ENCODE measurements at places on chromosomes 5 and 9. TPM values are rescaled to one million over a fixed set of nuclear protein-coding genes. Genes with fewer than 3 reads are reported as not detected.

GRCh38 chr9:101434998-101435397, 576 bp downstream of the ALDOB start:
- DNase-seq = no peak

GRCh38 chr5:111075520-111075919, 4.0 kb downstream of the TSLP start:
- no peak for DNase-seq

ATP10B gene
- not detected for total RNA-seq

ZSWIM6 gene
- 9.6 TPM for total RNA-seq

IFNW1 gene
- not detected for total RNA-seq

DNA sequence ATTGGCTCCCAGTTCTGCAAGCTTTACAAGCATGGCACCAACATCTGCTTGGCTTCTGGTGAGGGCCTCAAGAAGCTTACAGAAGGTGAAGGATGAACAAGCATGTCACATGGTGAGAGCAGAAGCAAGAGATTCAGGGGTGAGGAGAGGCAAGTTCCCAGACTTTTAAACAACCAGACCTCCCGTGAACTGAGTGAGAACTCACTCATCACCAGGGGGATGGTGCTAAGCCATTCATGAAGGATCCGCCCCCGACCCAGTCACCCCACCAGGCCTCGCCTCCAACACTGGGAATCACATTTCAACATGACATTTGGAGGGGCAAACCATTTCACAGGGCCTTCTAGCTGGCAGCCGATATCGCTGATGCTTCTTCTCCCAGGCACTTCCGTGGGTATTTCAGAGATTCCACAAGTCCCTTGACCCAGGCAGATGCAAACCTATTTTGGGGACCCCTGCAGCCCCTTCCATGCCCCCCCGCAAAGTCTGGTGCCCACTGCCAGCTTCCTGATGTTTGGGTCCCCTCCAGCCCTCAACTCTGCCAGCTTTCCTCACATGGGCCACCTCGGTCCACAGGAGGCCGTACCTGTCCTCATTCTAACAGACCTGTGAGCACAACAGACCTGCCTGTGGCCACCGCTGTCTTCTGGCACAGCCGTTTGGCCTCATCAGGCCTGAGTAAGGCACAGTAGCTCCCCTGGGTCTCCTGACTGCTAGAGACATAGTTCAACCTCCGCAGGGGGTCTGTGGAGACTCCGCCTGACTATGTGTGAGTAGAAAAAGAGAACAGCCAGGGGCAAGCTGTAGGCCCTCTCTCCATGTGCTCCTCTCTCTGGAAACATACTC, 60.7 kb upstream of the ANGPTL2 start:
- no peak for DNase-seq

PTGS1 gene
- total RNA-seq = 0.54 TPM

F2RL2 gene
- not detected for total RNA-seq

DNA sequence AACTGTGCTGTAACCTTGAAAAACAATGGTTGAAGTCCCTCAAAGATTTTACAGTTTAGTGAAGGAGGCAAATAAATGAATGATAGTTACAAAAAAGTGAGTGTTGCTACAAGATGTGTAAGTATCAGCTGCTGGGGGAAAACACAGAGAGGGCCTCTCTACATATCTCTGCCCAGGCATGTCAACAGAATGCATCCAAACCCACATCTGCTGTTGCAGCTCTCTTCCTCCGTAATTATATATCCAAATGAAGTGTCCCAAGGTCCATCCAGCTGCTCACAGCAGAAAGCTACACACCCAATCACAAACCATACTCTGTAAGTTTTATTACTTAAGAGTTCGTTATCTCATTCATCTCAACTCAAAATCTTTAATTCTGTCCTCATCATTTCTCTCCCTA, 584.6 kb downstream of the ANXA1 start:
- DNase-seq = no peak

DNA sequence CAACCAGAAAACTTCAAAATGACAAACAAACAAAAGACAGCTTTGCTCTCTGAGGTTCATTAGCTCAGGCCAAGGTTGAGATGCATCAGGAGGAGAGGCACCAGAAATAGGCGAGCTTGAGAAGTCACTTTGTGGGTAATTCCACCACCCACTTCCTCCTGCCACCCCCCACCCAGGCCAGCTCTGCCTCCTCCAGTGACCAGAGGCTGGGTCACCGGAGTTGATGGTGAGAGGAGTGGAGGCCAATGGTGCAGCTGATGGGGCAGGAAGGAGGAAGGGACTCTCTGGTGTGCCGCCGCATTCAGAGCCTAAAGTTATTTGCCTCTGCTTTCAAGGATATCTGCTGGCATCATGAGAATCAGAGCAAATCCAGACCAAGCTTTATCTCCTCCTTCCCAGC, 73.8 kb upstream of the ASTN2 start:
- DNase-seq = no peak

- DNase-seq = no peak
Observed at GRCh38 chr9:89191004-89191403, 12.4 kb upstream of the SHC3 start.

DNA sequence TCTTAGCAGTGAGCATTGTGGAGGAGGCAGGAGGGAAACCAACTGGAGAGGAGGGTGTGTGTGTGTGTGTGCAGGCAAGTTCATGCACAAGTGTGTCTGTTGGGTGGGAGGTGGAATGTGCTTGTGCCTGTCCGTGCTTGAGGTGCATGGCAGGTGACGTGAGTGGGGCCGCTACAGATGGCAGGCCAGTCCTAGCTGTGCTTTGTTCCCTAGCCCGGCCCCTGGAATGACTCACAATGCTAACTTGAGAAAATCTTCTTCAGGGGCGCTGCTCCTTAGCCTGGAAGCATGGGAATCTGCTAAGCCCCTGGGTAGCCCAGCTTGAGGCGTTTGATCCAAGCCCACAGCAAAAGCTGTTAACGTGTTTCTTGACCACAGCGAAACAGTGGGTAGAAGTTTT, 25.0 kb upstream of the DMRT2 start:
- no peak for DNase-seq

DNA sequence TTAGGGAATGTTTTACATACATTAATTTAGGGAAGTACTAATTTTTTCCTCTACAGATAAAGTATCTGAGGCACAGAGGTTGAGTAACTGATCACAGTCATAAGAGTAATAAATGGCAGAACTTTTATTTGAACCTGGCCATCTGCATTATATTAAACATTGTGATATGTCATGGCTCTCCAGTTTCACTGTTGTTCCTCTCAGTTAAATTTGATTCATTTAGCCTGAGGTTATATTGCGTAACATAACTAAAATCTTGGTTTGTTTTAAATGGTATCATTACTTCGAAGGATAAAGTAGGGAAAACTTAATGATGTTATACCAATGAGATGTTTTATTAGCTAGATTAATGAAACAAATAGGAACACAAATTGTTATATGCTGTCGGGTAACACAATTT, 284.4 kb downstream of the KDM4C start:
- no peak for DNase-seq

NUTM2F gene
- not detected for total RNA-seq

SLC24A2 gene
- total RNA-seq = not detected

DNA sequence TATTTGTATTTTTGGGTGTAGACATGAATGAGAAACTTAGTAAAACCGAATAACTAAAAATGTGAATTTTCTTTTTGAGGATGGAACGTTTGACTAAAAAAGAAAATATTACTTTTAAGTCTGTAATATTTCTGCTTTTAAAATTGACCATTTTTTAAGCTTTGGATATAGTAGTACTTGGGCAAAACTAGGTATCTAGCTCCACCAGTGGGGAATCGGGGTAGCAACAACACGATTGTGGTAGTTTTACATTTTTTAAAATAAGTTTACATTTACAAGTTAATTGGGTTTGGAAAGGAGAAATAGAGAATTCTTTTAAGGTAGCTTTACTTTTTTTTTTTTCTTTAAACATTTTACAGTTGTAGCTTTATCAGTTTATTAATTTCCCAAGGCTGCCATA, 154.4 kb downstream of the MAN2A1 start:
- no peak for DNase-seq

DNA sequence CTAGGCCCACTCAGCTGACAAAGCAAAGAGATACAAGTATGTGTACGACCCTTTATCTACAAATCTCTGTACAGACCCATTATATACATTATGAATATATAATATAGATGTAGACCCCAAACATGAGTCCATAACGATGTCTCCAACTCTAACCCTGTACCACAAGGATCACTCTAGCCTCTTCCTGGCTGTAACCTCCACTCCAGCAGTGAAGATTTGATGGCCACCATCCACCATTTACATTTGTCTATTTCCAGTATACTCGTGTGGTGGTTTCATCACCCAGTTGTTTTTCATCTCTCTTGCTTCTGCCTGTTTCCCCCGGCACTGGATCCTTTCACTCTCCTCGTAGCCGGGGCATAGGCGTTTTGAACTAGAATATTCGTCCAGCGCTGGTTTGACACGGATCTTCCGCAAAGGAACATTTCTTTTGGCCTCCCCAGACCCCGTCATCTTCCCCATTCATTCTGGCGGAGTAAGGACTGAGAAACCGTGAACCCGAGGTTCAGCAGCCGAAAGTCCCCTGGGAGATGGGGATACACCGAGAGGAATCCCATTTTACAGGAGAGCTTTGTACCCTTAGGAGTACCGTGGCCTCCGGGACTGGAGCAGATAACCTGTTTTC, 828 bp upstream of the TRIO start:
- no peak for DNase-seq

EQTN gene
- total RNA-seq = not detected

DNA sequence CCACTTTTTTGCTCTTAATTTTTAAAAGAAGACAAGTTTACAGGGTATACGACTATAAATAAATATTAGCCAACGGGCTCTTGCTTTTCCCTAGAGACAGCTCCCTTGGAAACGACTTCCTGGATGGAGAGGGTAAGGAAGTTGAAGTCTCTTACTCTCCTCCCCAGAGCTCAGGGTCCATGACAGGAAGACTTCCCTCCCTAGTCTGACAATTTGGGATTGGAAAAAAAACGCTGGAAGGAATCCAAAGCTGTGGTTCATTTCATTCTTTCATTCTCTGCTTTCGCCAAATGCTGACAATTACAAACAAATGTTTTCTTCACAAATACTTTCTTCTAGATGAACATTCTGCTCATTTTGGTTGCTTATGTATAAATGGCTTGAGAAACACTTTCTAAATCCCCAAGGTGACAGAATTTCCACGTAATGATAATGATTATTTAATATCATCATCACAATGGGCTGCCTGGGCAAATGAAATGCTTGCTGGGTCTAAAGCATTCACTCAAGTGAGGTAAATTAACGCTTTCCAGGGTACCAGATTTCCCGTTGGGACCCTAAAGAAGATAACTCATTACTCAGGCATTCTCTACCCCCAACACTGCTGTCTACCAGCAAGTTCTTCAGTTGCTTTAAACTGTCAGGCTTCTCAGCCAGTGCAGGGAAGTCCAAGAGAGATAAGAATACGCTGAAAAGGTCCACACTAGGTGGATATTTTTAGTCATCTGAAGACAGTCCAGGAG, 139.8 kb upstream of the SLC30A5 start:
- DNase-seq = no peak

NUTM2G gene
- total RNA-seq = not detected

DNA sequence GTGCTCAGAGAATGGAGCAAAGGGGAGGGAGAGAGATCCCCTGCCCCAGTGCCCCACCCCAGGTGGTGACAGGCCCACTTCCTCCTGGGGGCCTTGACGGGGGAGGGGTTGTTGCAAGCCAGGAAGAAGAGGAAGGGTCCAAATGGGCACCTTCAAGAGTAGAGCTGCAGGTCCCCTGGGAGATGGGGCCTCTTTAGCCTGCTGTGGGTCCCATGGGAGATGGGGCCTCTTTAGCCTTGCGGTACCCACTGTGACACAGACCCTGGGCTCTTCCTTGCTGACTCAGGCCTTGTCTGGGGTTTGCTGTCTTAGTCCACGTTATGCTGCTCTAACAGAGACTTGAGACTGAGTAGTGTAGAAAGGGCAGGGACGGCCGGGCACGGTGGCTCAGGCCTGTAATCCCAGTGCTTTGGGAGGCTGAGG, 9.6 kb upstream of the TOR4A start:
- DNase-seq = no peak

GRCh38 chr5:88502179-88503040, 233.8 kb upstream of the TMEM161B start:
- DNase-seq = no peak

FCN2 gene
- total RNA-seq = not detected

DNA sequence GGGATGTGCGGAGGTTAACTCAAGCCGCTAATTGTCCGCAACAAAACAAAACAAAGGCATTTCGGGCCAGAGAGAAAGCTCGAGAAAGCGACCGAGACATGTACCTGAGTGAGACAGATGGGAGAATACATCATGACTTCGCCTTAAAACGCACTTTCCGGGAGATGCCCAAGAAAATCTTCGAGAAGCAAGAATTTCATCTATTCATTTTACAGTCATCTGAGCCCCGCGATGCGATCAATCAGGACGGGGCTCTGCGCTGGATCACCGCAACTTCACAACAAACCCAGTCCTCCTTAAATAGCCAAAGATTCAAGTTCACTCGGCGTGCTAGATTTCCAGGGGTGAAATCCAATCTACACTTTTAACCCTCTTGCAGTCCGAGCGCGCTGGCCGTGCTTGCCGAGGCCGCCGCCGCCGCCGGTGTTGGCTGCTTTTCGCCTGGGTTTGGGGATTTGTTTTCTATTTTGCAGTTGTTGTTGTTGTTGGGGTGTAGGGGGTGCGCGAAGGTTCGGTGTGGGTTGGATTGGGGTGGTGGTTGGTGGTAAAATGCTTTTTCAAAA, 482 bp downstream of the NFIB start:
- DNase-seq = no peak

All from activated T-helper 1 cell treated with anti-CD3 and anti-CD28 coated beads, Interleukin-12 subunit alpha, Interleukin-12 subunit beta, Interleukin-2, Interleukin-4 antibody, amounts not matched to agents 30 ng/mL and 10 ng/mL and 1 ng/mL, durations not matched to agents 14 hours and 24 hours and 36 hours (primary cell).